ENCODE measurements at places on chromosomes 6 and 20. TPM values are rescaled to one million over a fixed set of nuclear protein-coding genes. Genes with fewer than 3 reads are reported as not detected.
A peak's percentile ranks its signal among the peaks of the same experiment; 100 is the strongest.

Gene TAB2
- 24.7 TPM for total RNA-seq

Gene PROCR
- total RNA-seq: 76.4 TPM

Gene SLC16A10
- total RNA-seq: 2.3 TPM

Gene PLCB4
- 159 TPM for total RNA-seq

Gene MKKS
- total RNA-seq: 7.6 TPM

Gene CNR1
- 3.3 TPM for total RNA-seq

Gene KCNG1
- 0.69 TPM for total RNA-seq

Gene NANP
- total RNA-seq: 8.9 TPM

Gene GTSF1L
- total RNA-seq: not detected

DNA sequence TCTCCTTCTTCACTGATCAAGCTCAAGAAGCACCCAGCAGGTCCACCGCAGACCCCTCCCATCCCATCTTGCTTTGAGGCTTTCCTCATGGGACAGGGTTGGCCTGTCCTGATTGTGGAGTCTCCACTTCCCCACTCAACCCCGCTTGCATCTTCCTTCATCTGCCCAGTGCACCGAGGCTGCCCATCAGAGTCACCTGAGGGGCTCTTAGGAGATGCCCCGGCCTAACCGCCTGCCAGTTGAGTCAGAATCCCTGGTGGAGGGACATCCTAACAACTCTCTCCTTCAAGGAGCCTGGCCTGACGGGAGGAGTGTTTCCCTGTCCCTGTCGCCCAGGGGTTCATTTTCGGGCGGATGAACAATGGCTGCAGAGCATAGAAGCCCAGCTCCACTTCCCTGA is 46.1 kb downstream of the RBM38 start:
- DNase-seq: no peak

GRCh38 chr6:48628316-48628715 is 517.3 kb upstream of the PTCHD4 start:
- peak; percentile 21 for DNase-seq

GRCh38 chr6:42316981-42317380 is 99.3 kb upstream of the MRPS10 start:
- peak; percentile 83 for DNase-seq

- no peak for DNase-seq
These were observed 26.8 kb downstream of the TMEM181 start for GRCh38 chr6:158586652-158587051.

DNA sequence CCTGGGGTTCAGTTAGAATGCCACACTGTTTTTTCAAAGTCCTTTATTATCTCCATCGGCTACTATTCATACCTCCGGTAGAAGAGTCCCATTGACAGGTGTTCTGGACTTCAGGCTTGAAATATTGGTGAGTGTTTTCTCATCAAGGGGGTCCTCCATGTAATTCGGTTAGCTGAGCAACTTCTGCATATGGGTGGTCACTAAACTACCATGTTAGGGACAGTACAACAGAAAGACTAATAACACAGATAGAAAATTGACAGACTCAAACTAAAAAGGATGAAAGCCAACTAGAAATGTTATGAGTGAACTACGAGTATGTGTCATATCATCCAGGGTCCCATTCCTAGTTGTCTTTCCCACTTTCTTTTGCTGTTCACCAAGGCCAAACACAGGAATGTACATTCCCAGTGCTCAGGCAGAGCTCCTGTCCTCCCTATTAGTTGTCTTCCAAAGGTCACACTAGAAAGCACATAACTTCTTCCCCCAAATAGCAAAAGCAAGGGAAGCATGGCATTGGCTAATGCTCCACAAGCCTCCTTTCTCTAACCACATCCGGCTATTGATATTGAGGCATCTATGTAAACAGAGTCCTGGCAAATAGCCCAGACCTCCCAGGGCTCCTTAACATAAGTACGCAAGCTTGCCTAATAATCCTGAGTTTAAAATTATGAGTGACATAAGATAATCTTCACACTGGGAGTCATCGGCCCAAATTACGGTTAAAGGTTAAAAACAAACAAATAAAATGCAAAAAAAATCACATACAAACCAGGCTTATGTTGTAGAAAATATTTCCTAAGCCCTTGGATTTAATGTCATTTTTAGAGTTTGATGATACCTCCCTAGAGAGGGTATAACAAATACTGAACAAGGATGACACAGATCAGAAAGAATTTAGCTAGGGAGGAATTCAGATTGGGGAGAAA is 13.2 kb downstream of the CCN2 start:
- DNase-seq: peak; percentile 83

GRCh38 chr6:36912586-36912985 is 26.8 kb downstream of the C6orf89 start:
- peak; percentile 67 for DNase-seq

DNA sequence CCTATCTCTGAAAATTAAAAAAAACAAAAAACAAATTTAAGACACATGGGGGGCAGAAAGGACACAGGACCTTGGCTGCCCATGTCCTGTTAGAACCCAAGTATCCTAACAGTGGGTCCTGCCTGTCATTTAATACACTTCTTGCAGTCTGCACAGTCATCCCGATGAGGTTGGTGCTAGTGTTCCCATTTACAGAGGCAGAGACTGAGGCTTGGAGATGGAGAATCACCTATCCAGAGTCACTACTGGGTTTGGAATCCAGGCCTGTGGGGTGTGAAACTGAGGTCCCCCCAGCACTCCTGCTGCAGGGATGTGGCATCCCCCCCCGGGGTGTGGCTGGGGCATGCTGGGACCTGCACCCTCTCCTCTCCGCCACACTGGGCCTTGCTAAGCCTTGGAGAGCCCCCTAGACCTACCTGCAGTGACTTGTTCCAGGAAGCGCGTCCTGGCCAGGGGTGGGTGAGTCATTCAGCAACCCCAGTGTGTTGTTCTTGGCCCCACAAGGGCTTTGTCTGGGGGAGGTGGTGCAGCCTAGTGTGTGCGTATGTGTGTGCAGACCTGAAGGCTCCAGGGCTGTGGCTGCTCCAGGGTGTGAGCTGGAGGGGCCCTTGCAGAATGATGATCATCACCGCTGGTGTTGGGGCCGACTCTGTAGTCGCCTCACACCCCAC is 49.7 kb downstream of the BCAS4 start:
- DNase-seq: peak; percentile 88

GRCh38 chr20:41095110-41095969 is 42.0 kb upstream of the PLCG1 start:
- DNase-seq: peak; percentile 43

DNA sequence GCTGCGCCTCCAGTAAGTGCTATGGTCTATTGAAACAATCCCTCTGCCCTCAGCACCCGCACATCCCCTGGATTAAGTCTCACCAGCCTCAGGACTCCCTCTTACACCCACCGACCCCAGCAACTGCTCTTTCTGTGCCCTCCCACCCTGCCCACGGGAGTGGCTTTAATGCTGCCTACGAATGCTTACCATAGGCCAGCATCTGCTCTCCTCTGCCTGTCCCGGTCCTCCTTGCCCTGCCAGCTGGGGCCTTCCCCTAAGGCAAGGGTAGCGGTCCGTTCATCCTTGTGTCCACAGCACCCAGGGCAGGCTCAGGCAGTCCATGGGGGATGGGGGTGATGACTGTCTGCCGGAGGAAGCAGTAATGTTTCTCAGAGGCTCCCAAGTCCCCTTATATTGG is 4.1 kb downstream of the EBF4 start:
- DNase-seq: no peak

- no peak for DNase-seq
These were observed 333 bp upstream of the SMIM13 start for GRCh38 chr6:11093376-11093625.

GRCh38 chr6:145327586-145327985 is 407.7 kb downstream of the EPM2A start:
- no peak for DNase-seq

- no peak for DNase-seq
These were observed 37.1 kb upstream of the KCNK5 start for GRCh38 chr6:39266375-39266774.

DNA sequence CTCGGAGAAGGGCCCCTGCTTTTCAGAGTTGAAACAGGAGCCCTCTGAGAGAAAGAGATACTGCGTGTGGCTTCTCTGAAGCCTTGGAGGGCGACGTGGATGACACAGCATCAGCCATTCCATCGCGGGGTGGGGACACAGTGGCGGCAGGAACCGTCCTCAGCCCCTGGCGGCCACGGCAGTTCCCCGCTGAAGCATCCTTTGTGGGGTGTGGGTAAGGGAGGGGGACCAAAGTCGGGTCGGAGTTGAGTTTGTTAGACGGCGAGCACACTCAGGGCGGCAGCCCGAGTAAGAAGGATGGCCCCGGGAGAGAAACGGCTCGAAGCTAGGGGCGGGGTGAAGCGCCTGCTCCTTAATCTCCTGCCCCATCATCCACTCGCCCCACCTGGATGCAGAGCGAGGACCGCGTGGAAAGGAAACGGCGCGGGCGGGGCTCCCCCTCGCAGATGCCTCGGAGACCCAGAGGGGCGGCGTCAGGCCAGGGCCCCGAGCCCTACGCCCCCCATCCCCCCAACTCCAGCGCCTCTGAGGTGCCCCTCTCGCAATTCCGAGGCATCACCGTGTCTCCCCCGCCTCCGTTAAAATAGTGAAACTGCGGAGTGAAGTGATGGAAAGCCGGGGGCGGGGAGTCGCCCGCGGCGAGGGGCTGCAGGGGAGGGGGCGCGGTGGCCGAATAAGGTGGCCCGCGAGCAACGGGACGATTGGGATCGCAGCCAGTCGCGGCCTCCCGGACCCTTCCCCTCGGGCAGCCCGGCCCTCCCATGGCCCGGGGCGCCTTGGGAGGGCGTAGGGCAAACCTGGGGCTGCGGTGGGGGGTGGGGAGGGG is 796 bp upstream of the RREB1 start:
- DNase-seq: no peak

DNA sequence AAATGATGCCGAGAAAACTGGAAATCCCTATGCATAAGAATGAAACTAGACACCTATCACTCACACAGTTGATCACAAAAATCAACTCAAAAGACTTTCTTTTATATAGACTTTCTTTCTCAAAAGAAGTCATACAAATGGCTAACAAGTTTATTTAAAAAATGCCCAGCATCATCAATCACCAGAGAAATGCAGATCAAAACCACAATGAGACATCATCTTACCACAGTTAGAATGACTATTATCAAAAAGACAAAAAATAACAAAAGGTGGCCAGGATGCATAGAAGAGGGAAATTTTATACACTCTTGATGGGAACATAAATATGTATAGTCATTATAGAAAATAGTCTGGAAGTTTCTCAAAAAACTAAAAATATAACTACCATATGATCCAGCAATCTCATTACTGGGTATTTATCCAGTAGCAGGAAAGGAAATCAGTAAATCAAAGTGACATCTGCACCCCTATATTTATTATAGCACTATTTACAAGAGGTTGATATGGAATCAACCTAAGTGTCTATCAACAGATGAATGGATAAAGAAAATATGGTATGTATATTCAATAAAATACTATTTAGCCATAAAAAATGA is 3.4 kb upstream of the RNF217 start:
- peak; percentile 43 for DNase-seq

DNA sequence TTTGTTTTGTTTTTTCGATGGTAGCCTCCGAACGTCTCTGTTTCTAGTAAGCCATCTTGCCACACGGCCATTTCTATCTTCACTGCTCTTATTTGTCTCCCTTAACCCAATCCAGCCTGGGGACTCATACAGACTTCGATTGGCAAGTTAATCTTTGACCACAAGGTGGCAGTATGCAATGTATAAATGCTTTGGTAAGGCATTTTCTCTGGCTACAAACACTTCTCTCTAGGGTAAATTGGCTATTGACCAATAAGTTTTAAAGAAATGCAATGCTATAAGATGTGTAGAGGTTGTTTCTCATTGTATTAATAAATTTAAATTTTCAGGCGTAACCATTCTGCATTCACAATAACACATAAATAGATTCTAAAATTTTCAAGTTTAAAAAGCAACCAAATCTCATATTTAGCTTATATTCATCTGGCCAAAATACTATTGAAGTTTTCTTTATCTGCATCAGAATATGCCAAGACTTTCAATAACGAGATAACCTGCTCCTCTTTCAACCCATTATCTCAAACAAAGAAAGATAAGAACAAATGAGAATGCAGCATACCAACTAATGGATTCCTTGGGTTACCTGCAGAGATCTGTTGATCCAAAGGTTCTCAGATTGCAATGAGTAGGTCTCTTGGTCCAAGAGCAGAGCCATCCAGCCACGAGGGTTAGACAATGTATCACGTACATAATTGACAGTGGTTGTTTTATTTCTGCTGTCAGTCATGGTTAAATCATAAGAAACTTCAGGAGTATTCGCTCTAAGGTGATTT is 231.9 kb downstream of the PKHD1 start:
- peak; percentile 79 for DNase-seq

- DNase-seq: no peak
These were observed 17.3 kb downstream of the PLCG1 start for GRCh38 chr20:41154436-41155176.

- DNase-seq: no peak
These were observed 14.3 kb upstream of the C20orf144 start for GRCh38 chr20:33647603-33648395.

DNA sequence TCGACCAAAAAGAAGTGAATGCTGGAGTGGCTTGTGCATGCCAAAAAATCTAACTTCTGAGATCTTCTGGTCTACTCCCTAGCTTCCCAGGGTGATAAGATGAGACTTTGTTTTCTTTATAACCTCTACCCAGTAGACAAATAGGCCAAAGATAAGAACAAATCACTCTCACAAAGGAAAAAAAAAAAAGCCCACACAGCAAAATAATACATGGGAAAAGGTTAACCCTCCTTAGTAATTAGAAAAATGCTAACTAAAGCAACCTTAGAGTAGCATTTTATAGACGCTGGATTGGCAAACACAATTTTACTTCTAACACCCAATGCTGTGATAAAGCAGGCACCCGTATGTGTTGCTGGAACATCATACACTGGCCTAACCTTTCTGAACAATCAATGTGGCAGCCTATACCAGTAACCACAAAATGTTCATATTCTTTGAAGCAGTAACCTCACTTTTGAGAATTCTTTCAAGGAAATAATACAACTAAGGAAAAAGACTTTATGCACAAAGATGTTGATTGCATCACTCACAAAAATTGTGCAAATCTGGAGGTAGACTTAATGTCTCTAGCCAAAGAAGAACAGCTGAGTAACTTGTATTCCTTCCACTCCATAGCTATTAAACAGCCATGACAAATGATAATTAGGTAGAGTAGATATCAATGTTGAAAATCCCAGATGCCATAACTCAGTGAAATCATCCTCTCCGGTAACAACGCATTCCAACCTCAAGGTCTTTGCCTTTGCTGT is 116.3 kb upstream of the QKI start:
- no peak for DNase-seq

- no peak for DNase-seq
These were observed 27.1 kb upstream of the FAM217A start for GRCh38 chr6:4105980-4106536.

- no peak for DNase-seq
These were observed 4.7 kb upstream of the LY86 start for GRCh38 chr6:6583836-6584235.

GRCh38 chr6:79084693-79085092 is 6.6 kb upstream of the PHIP start:
- no peak for DNase-seq

DNA sequence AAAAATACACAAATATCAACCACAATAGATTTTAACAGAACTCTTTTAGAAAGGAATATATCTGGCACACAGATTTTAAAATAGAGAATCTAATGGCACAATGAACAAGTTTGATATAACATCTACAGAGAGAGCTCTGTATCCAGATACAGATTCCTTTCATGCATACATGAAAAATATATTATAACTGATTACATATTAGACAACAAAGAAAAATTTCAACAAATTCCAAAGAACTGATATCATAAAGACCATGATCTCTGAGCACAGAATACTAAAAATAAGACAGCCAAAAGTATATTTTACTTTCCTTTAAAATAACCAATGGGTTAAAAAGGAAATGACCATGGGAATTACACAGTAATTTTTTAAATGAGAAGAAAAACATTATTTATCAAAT is 74.1 kb upstream of the MAP7 start:
- no peak for DNase-seq
